Inflammatory macrophage treated with lipopolysaccharide for 1 hour (primary cell): ENCODE measurements at places on chromosomes 4 and X.
A peak's percentile ranks its signal among the peaks of the same experiment; 100 is the strongest.

GRCh38 chr4:124157396-124158083, 555.0 kb downstream of the ANKRD50 start:
- no peak for DNase-seq

GRCh38 chr4:6268650-6269615, 717 bp upstream of the WFS1 start:
- DNase-seq = no peak

DNA sequence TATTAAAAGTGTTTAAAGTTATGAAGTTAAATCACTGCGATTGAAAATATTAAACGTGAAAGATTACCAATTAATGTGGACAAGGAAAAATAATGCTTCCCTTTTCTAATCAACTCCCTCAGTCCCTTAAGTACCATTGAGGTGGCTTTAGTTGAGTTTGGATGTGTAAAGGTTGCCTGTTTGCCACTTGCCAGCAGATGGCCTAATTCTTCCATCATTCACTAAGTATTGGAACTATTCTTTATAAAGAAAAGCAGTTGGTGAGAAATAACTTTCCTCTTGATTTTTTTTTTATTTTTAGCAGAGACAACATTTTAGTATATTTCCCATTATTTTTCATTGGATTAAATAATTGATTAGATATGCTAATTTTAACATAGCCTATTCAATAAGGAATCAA, 295.9 kb upstream of the TACR3 start:
- DNase-seq = no peak

GRCh38 chr4:41256131-41256739, 493 bp upstream of the UCHL1 start:
- DNase-seq = no peak

DNA sequence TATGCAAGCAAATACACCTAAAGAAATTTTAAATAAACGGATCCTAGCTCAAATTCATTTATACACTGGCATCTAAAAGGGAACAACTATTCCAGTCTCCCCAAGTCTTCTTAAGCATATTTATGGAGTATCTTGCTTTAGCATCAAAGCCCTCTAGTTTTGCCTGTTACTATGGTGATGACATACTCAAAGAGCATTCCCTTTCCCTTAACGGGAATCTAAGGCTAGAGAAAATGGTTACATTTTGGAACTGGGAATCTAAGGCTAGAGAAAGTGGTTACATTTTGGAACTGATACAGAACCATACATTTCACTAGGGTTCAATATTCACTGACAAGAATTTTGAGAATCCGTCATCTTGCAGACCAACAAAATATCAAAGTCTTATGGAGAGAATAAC, 271.2 kb downstream of the CHIC1 start:
- no peak for DNase-seq

DNA sequence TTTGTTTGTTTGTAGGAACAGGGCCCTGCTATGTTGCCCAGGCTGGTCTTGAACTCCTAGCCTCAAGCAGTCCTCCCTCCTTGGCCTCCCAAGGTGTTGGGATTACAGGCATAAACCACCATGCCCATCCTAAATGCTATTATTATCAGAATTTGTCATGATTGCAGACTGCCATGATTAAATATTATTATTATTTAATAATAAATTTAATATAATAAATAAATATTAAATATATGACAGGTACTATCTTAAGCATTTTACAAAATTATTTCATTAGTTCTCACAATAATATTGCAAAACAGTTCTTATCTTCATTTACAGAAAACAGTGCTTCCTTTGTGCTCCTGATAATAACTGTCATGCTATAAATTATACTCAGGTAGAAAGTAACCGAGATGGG, 133.4 kb upstream of the JADE1 start:
- no peak for DNase-seq

GRCh38 chr4:107902715-107903114, 28.6 kb upstream of the CYP2U1 start:
- DNase-seq = no peak

- DNase-seq = no peak
These were observed 654 bp downstream of the ATOH1 start for GRCh38 chr4:93828995-93829819.

GRCh38 chr4:149409555-149409962, 406.1 kb downstream of the IQCM start:
- no peak for DNase-seq

- DNase-seq = no peak
These were observed 88.2 kb downstream of the TASL start for GRCh38 chrX:30489323-30489722.

DNA sequence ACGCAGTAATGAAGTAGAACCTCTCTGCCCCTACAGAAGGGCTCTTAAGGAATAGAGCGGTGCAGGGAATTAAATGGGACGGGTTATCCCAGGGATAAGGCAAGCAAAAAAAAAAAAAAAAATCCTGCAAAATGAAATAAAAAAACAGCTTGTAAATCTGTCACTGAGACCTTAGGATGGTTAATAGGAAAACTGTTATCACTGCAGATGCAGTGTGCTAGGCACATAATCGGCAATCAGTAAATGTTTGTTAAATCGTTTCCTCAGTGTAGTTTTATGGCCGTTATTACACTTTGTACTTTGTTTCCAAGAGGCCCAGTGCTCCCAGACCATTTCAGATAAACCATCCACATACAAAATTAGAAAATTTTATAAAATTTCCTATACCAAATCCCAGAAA, 1.0 kb downstream of the HNRNPH2 start:
- DNase-seq = no peak

- DNase-seq = no peak
These were observed 29.9 kb upstream of the SOD3 start for GRCh38 chr4:24765376-24765988.

DNA sequence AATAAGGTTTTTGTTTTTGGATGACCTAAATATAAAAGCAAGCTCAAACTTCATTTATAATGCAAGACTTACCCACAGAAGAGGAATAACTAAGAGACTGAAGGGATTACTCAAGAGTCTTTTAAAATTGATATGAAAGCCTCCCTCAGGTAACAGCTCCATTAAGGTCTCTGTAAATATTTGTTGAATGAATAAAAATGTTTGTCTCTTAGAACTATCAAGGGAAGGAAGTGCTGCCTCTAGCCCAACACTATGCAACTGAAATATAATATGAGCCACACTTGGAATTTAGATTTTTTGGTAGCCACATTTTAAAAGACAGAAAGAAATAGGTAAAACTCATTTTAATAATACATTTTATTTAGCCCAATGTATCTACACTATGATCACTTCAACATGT, 127.8 kb downstream of the SH3RF1 start:
- DNase-seq = no peak

DNA sequence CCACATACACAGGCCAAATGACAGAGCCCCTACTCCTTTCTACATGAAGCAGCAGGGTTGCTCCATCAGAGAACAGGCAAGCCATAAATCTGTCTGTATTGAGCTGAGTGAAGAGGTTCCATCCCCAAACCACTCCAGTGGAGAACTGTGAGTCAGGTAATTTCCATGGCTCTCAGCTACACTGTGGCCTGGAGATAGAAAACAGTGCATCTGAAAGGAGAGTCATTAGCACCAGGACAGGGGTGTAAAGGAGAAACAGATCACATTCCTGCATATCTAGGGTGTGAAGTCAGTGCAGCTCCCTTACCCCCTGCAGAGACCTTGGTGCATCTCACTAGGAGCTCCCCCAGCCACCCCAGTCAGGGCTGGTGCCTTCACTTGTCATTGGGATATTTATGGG, 314.7 kb downstream of the CHIC1 start:
- no peak for DNase-seq

- no peak for DNase-seq
These were observed 34.7 kb downstream of the VSIG4 start for GRCh38 chrX:66004928-66005829.

- peak; percentile 31 for DNase-seq
These were observed 113.8 kb upstream of the STIM2 start for GRCh38 chr4:26746802-26747213.

DNA sequence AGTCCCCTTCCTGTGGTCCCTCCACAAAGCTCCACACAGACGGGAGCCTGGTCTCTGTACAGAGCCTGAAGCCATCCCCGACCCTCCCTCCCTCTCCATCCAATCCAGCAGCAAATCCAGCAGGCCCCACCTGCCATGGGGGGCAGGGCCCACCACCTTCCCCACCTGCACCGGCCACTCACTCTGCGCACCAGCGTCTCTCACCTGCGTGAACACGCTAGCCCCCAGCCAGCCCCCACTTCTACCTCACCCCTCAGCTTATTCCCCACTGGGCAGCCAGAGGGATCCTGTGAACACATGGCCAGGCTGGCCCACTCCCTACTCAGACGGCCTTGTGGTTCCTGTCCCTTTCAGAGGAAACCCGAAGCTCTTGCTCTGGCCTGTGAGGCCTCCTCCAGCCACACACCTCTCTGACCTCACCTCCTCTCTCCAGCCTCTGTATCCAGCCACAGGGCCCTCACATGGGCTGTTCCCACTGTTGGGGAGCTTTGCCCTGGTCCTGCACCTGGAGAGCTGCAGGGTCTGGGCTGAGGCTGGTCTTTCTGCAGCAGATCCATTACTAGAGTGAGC, 70.9 kb downstream of the WFS1 start:
- DNase-seq = no peak

DNA sequence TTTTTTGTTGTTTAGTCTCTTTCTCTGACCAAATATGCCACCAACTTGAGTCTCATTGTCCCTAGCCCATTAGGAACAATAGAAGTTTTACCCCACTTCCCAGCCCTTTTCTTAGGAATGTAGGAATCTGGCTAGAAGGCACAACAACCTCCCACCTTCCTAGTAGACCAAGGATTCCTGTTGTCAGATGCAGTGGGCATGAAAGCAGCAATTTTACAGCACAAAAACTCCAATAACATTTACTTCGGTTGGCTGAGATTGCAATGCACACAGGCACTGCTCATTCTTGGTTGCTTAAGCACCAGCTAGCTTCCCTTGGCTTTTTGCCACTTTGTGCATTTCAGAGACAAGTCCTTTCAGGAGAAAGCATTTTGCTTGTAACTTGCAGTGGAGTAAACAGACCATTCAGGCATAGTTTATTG, 312.8 kb downstream of the TENM3 start:
- DNase-seq = no peak

GRCh38 chrX:133402042-133402453, 13.2 kb downstream of the GPC4 start:
- DNase-seq = no peak

- DNase-seq = no peak
These were observed 180.8 kb downstream of the MAGEB17 start for GRCh38 chrX:16347968-16348670.

GRCh38 chrX:110341189-110342035, 17.2 kb upstream of the RTL9 start:
- no peak for DNase-seq

GRCh38 chr4:41196633-41197332, 17.6 kb downstream of the APBB2 start:
- no peak for DNase-seq

DNA sequence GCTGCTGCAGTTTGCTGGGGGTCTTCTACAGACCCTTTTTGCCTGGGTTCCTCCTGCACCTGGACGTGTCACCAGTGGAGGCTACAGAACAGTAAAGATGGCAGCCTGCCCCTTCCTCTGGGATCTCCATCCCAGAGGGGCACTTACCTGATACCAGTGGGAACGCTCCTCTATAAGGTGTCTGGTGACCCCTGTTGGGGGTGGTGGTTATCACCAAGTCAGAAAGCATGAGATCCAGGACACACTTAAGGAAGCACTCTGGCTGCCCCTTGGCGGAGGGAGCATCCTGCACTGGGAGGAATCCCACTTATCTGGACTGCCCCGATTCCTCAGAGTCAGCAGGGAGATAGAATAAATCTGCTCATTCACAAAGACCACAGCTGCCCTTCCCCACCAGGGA, 218.9 kb upstream of the GALNTL6 start:
- no peak for DNase-seq

- DNase-seq = peak; percentile 72
These were observed 26.7 kb downstream of the HTT-AS start for GRCh38 chr4:3047464-3048286.

- no peak for DNase-seq
These were observed 2.8 kb downstream of the AWAT2 start for GRCh38 chrX:70046978-70047377.

DNA sequence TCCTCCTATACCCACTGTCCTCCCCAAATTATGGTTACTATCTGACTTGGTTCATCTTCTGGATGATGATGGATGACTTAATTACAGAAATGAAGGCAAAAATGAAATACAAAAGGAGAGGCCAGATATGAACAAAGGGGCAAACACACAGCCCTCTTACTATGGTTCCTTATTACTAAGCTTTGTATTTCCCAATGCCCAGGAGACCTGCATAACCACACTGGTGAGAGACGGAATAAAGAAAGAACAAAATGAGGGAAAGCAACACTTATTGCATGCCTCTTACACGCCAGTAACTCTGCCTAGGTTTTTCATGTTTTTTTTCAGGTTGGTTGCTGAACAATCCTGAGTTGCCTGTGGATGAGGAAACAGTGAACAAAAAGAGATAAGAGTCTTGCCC, 120.5 kb downstream of the SLC10A7 start:
- no peak for DNase-seq

GRCh38 chr4:1241466-1241935, 7.4 kb downstream of the CTBP1 start:
- DNase-seq = no peak

- DNase-seq = no peak
These were observed 18.8 kb upstream of the NWD2 start for GRCh38 chr4:37225778-37226177.

GRCh38 chr4:84597450-84597849, 14.5 kb downstream of the CDS1 start:
- DNase-seq = no peak

GRCh38 chr4:28179126-28179525, 1318.5 kb downstream of the STIM2 start:
- no peak for DNase-seq

DNA sequence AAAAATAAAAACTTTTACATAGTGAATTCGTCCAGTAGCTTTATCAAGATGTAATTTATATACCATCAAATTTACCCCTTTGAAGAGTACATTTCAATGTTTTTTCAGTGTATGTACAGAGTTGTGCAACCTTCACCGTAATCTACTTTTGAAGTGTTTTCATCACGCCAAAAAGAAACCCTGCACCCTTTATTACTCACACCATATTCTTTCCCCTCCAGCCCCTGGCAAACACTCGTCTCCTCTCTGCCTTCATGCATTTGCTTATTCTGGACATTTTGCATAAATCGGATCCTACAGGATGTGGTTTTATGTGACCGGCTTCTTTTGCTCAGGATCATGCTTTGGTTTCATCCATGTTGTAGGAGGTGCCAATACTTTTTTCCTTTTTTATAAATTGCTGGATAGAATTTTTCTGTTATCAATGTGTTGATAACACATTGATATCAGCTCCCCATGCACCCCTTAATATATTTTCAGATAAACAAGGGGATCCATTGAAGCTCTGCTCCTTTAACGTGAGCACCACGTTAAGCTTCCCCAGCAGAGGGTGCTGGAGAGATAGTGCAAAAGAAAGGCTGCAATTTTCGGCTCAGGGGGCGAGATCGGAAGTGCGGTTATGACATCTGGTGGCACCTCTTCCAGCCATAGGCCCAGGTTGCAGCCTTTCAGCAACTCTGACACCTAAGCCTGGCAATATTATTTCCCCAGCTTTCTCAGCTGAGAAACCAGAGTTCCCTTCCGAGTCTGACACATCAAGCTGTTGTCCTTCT, 100.1 kb upstream of the VCX3B start:
- DNase-seq = no peak

- no peak for DNase-seq
These were observed 389.6 kb downstream of the ARHGAP24 start for GRCh38 chr4:85864259-85865205.

- DNase-seq = peak; percentile 78
These were observed 1.7 kb downstream of the MTMR1 start for GRCh38 chrX:150694738-150695410.

- DNase-seq = no peak
These were observed 78.9 kb downstream of the MBNL3 start for GRCh38 chrX:132409780-132410556.

- DNase-seq = no peak
These were observed 7.2 kb downstream of the P2RY8 start for GRCh38 chrX:1529756-1530155.
